ENCODE measurements at places on chromosomes 12 and 14. TPM values are rescaled to one million over a fixed set of nuclear protein-coding genes. Genes with fewer than 3 reads are reported as not detected.

The COQ6 gene
- 20.9 TPM for total RNA-seq

The COX8C gene
- not detected for total RNA-seq

The SYCP3 gene
- 0.22 TPM for total RNA-seq

The CEBPE gene
- 0.22 TPM for total RNA-seq

The LRRIQ1 gene
- not detected for total RNA-seq

The TAS2R8 gene
- not detected for total RNA-seq

The INTS13 gene
- total RNA-seq = 58.7 TPM

The CRIP1 gene
- total RNA-seq = 463 TPM

The ZNF140 gene
- total RNA-seq = 13.5 TPM

The ZFHX2 gene
- total RNA-seq = 2.5 TPM

The GLT1D1 gene
- total RNA-seq = 0.24 TPM

The GSG1 gene
- not detected for total RNA-seq

The PDE6H gene
- total RNA-seq = not detected

The TMEM132C gene
- not detected for total RNA-seq

The FAM90A1 gene
- total RNA-seq = not detected

The AGAP2 gene
- total RNA-seq = 29.9 TPM

The BDKRB2 gene
- total RNA-seq = not detected

The AICDA gene
- total RNA-seq = 0.18 TPM

The RNF212B gene
- total RNA-seq = not detected

The EGLN3 gene
- total RNA-seq = 1.6 TPM

The AKAP6 gene
- 1.5 TPM for total RNA-seq

Measured in CD8-positive, alpha-beta memory T cell (primary cell).